ENCODE measurements at places on chromosomes 1 and 21.

DNA sequence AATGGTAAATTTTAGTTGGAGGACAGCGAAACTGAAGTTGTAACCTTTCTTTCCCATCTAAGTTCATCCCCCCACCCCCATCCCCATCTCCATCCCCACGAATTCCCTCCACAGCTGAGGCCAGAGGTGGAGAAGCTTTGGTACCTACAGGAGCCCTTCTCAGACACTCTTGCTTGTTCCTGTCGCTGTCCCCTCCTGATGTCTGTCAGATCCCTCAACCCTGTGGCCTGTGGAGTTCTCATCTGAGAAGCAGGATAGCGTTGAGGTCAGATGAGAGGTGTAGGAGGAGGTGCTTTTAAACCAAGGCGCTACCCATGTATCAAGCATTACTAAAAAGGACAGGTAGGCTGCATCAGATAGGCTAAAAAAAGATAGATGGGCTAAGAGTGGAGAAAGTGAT lies 769 bp downstream of the NTPCR start:
- peak; percentile 15 for DNase-seq

DNA sequence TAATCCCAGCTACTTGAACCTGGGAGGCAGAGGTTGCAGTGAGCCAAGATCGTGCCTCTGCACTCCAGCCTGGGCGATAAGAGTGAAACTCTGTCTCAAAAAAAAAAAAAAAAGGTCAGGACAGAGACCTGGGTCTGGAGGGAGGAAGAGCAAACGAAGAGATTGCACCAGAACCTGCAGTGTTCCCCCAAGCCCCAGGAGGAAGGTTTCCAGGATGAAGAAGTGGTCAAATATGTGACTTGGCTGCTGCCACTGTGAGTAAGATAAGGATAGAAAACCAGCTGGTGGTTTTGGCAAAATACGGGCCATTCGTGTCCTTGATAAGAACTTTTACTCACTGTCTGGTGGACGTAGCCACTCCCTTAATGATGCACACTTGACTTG lies 42.2 kb downstream of the CLDN14 start:
- no peak for DNase-seq

DNA sequence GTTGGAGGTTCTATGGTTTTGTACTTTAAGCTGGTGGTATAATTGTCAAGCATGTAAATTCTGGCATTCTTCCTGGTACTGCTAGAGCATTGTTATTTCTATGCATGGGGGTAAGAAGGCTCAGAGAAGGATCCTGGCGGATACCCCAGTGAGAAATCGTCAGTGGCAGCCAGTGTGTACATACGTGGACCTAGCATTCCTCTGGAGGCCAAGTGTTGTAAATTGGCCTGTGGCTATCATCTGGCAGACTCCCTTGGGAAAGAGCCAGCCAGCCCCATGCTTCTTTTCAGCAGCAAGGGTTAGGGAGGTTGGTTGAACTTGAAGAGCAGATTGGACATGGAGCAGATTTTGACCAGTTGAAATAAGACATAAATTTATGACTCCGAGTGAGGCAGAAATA lies 5.2 kb upstream of the AGO3 start:
- DNase-seq, result no peak

- DNase-seq, result no peak
Observed at GRCh38 chr1:169529068-169529642, 43.4 kb upstream of the SLC19A2 start.

DNA sequence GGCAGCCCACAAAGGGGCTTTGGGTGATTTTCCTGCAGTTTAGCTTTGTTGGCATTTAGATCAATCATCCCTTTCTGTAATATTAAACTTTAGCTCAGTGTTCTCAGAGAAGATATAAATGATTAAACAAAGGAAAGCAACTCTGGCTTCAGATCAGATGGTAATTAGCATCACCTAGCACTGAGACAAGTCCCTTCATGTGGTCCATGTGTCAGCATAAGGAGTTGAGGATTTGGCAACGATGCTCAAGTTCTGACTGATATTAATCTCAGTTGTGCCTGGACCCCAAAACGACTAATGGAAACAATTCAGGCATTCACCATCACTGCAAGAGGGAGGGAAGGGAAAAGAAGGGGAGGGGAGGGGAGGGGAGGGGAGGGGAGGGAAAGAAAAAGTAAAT lies 60.4 kb downstream of the SEC16B start:
- DNase-seq, result no peak

GRCh38 chr1:170306948-170307347 lies 161.2 kb downstream of the NTMT2 start:
- no peak for DNase-seq

- DNase-seq, result no peak
Observed at GRCh38 chr1:63861052-63861691, 87.4 kb downstream of the ROR1 start.

DNA sequence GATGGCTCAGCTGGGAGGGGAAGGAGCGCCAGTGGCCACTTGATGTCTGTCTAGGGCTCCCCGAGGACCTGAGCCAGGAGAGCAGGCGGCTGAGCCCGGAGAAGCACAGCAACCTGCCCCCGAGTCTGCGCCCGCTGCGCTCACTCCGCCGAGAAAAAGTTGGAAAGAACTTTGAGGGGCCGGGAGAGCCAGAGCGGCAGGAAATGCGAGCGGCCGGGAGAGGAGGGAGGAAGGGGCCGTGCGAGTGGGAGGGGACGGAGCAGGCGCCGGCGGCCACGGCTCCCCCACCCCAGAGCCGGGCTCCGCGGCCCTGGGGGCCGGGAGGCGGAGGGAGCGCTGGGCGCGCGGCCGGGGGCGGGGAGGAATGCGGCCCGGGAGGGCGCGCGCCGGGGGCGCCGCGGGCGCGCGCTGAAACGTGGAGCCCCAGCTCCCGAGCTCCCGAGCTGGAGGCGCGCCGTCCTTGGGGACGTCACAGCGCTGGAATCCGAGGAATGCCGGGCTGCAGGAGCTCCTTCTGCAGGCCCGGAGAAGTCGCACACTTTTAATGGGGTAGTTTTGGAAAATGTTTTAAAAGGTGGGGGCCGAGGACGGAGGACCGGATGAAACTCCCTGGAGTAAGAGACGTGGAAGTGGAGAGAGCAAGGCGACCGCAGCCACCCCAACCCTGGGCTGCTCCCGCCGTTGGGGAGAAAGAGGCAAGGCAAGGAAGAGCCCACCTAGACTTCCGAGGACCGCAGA lies at the start of gene PTPN14:
PTPN14 (minus strand) TSS at position 167 of the 738 bp plus-strand sequence. CDS start 86,799 bp downstream, outside the sequence.
- DNase-seq, result peak; percentile 92

All from nephron progenitor cell (in vitro differentiated cells).